T-helper 22 cell (primary cell): ENCODE measurements at places on chromosomes 5 and 9.

GRCh38 chr9:35680331-35681105 is 6.8 kb downstream of the CA9 start:
- DNase-seq = no peak

- no peak for DNase-seq
Observed at GRCh38 chr9:127562279-127562796, 49.7 kb upstream of the STXBP1 start.

- DNase-seq = no peak
Observed at GRCh38 chr5:161311146-161311708, 235.3 kb downstream of the GABRB2 start.

DNA sequence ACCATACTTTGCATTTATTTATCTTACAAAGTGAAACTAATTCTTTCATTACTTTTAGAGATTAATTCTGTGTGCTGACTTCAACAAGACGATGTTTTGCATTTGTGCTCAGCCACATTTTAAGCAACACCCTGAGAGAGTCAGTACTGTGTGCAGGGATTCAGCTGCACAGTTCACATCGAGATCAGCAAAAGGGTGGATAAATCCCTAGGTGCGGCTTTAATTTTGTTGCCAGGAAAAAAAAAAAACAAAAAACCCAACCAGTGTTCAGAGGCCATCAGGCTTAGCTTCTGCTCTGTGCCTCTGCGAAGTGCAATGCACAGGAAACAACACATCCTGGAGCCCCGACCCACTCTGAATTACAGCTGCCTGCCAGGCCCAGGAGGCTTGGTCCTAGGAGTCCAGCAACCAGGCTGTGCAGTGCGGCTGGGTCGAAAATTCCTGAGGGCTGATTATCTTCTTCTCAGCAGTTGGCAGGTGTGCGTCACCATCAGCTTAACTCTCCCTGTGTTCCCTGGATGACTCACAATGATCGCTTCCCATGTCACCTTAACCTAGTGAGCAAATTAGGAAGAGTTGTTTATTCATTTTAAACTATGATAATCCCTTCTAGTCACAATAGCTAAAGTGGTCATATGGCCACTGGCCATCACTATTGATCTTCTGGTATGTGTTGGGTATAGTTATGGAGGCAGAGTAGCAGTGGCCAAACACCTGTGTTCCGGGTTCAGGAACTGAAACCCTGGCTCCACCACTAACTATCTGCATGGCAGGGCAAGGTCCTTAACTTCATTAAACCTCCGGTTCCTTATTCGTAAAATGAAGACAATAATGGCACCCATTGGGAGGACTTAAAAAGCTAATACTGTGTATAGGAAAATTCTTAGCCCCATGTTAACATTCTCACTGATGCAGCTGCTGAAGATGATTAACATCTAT is 31.2 kb upstream of the NDUFB6 start:
- DNase-seq = no peak

DNA sequence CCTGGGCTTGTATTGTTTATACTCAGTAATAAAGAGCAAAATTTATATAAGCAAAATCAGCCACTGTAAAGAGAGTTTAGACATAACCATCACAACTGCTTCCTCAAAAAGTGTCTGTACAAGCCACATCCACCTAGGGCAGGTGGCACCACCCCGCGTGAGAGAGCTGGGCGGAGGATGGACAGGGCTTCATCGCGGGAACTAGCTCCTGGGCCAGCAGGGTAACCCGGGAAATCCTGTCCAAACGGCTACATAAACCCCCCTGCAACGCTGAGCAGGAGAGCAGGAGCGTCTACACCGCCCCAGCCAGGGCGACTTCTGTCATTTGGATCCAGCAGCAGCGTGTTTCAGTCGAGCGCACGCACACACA is 1.3 kb downstream of the SLC6A3 start:
- DNase-seq = no peak

- DNase-seq = no peak
Observed at GRCh38 chr5:123367739-123368138, 55.5 kb downstream of the CEP120 start.

DNA sequence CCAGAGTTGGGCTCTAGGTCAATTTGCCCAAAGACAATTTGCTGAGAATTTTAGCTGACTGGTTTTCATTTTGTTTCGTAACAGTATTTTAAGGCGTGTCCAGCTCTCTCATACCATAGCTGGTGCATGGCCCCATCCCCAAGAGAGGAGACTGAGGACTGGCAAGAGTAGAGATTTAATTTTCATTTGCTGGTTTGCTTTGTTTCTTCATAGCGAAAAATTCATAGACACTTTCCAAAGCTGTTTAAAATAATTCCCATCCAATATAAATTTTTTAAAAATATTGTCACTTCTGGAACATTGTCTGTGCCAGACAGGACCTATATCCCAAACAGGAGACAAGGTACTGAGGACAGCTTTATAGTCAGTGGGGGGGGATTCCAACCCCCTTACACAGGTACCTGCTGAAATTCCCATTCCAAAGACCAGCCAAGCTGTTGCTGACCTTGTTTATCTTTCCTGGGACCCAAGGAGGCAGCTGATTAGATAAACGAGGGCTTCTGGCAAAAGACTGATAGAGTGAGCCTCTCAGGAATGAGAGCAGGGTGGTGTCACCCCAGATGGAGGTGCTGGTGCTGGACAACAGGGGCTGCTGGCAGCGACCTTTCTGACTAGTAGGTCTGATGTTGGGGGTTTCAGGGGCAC is 6.8 kb upstream of the ANGPTL2 start:
- no peak for DNase-seq

DNA sequence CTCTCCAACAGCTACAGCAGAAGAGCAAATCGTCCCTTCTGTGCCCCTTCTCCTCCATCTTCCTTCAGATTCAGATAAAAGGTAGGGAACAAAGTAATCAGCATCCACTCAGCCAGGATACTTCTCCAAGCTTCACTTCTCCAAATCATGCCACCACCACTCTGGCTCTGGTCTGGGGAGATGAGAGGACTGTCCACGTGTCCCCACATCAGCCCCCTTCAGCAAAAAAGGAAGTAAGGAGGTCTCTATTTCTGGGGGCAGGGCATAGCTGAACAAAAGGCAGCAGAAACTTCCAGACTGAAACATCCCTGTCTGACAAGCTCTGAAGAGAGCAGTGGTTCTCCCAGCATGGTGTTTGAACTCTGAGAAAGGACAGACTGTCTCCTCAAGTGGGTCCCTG is 116.9 kb downstream of the C5orf15 start:
- DNase-seq = no peak

DNA sequence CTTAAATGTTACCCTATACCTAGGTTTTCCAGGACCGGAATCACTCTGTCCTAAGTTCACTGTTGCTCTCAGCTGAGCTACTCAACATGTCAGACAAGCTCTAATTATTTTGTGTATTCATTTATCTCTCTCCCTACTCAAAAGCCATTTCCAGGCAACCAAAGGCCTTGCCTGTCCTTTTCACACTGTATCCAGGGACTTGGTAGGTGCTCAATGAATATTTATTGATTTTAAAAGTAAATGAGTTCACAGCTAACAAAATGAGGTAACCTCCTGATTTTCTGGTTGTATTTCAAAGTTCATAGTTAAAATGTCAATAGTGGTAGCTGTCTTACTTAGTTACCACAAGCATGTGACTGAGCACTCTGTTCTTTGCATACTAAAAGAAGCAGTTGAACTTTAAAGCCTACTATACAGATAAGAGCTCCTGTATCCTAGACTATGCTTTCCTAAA is 522.2 kb downstream of the ACTL7B start:
- DNase-seq = no peak
